ENCODE measurements at places on chromosomes 4 and X. TPM values are rescaled to one million over a fixed set of nuclear protein-coding genes. Genes with fewer than 3 reads are reported as not detected.

The FGFR3 gene
- total RNA-seq = not detected

The CT45A5 gene
- total RNA-seq = not detected

The HTN1 gene
- not detected for total RNA-seq

The SLC2A9 gene
- 0.68 TPM for total RNA-seq

The MAGEA9B gene
- total RNA-seq = not detected

Measured in myocyte (in vitro differentiated cells).